ENCODE measurements at places on chromosomes 16 and 17.

GRCh38 chr17:65697661-65698060, 136.2 kb upstream of the AXIN2 start:
- DNase-seq, result no peak

- peak; percentile 62 for DNase-seq
These were observed 245.9 kb downstream of the XYLT1 start for GRCh38 chr16:17224879-17225281.

DNA sequence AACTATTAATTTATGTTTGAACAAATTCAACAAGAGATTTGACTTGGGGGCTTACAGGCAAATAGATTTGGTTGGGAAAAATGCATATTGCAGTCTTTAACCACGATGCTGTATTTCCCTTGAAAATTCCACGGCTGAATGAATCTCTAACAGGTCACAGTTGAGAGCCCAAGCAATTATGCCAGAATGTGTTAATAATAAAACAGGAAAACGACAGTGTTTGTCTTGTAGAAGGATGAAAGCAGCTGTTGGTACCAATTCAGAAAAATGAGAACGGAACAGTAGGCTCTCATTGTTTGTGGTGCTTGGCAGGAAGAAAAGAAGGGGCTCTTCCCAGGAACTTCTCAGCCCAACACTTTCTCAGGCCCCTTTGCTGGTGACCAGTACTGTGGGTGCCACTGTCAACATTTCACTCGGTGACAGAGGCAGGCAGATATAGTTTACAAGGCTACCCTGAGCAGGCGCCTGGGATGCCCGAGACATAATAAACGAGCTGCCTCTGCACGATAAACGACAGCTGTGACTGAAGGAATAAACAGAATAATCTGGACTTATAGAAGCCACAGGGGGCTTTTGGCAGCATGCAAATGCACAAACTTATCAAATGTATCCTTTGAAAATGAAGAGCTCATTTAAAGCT, 387.1 kb downstream of the HS3ST4 start:
- DNase-seq, result no peak

GRCh38 chr16:55113210-55113609, 182.5 kb downstream of the IRX5 start:
- DNase-seq, result no peak

GRCh38 chr17:31008374-31009041, 37.7 kb downstream of the RNF135 start:
- DNase-seq, result peak; percentile 50

DNA sequence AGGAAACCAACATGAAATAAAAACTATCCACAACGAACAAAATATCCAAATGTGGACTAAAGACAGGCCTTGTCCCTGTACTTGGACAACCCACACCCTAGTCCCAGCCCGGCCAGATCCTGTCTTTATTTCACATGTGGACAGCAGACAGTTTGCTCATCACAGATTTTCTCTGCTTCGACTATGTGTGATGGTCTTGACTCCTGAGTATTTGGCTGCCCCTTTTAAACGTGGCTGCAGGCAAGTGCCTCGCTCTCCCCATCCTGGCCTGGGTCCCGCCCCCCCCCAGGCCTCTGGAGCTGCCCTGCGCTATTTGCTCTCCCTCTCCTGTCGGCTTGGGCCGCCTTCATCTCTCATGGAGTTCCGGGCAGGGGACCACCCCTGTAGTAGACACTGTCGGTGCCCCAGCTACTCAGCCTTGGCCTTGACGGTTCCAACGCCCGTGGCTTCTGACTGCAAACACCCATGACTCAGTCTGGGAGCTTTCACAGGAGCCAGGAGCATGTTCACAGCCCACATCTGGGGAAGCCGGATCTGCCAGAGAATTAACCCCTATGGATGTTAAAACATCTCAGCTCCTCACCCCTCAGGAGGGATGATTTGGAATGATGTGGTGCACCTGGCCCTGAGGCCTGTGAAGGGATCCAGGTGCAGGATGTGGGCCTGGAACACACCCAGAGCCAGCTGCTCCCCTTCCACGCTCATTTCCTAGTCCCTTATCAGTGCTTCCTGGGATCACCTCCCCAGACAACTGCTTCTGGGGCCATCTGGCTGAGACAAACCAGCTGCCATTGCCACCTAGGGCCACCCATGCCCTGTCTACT, 229.7 kb upstream of the RPL38 start:
- no peak for DNase-seq

GRCh38 chr17:38632334-38632733, 26.6 kb upstream of the SRCIN1 start:
- no peak for DNase-seq

- DNase-seq, result no peak
These were observed 61.0 kb upstream of the ELAC2 start for GRCh38 chr17:13078591-13079385.

GRCh38 chr17:31226950-31227349, 70.1 kb downstream of the OMG start:
- DNase-seq, result no peak

GRCh38 chr17:48490451-48490892, 40.3 kb downstream of the HOXB1 start:
- no peak for DNase-seq

DNA sequence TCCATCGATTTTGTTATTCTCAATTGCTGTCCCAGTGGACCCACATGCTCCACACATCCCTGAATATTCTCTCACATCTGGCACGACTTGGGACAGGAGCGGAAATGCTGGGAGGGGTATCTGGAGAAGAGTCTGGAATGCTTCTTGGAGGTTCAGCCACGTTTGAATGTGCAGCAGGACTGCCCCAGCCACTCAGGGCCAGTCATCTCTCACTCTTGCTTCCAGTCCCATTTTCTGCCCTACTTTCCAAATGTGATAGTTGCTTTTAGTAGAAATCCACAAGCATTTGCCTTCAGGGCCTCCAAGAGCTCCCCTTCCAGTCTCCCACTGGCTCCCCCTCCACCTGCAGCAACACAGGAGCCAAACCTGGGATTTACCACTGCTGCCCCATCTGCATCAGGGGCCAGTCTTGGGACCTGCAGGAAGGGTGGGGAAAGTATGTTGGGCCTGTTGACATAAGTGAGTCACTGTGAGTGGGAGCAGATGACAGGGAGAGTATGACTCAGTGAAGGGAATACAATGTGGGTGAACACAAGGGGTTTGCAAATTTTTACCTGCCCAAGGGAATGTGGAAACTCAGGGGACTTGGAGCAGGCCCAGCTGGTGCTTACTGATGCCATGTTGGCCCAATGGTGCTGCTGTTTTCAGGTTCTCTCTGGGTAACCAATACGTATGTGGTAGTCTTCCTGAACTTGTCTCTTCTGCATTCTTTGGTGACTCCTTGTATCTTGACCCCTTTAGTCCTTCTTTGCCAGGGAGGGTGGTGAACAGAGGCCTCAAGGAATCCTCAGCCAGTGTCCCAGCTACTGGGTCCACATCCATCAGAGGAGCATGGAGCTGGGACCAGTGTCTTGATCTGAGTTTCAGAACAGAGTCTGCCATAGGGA, 78.8 kb upstream of the CRHR1 start:
- DNase-seq, result no peak

DNA sequence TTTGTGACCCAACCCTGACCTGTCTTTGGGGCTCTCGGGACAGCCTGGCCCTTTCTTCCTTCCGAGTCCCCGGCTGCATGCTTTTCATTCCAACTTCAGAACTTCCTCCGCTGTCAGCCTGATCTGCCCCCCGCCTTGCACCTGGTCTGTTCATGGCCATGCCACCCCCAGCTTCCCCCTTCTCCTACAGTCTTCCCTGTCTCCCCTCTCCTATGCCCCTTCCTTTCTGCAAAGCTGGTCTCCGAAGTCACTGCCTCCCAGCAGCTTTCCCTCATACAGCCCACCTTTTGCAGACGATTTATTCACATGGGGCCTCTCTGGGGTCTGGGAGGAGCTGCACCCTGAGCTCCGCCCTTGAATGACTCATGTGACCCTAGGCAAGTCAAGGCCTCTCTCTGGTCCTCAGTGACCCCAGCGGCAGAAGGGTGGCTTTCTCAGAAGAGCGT, 47.1 kb upstream of the SDK2 start:
- no peak for DNase-seq

DNA sequence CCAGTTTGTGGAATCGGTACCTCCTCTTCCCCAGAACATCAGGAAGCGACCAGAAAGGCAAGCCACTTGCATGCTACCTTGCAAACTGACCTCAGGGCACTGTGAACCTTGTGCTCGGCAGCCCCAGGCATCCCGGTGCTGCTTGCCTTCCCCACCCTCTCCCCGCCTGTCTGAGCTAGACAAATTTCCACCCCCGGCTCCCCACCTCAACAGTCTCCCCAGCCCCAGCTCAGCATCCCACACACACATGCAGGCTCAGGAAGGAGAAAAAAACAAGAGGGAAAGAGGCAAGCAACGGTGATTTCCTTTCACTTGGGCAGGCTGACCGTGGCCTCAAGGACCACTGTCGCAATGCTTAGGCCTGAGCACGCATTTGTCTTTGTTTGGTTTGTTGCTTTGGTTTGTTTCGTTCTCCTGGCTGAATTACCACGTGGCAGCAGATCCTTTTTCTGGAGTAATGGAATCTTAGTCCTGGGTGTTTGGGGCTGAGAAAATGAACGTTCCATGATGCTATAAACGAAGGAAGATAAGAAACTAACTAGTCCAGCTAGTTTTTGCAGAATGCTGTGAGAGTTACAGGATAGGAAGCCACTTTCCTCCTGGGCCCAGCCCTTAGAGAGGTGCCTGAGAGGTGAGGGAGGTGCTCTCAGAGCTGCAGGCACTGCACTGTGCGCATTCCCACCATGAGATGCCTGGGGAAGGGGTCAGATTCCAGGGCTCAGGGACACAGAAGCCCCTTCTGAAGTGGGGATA, 27.9 kb downstream of the SDK2 start:
- DNase-seq, result no peak

DNA sequence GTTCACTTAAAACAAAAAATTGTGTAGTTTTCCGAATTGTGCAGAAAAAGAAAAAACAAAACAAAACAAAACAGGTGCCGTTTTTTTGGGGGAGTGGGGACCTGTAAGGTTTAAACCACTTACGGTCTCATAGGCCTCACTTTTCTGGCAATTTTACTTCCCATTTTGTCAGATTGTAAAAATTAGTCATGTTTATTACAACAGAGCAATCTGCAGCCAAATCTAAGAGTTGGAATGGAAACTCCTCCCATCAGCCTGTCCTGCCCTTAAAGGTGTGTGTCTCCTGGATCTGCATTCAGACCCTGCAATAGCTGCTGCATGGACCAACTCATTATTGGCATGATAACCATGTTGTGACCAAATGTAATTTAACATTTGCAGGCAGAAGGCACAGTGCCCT, 8.2 kb upstream of the SALL1 start:
- no peak for DNase-seq

DNA sequence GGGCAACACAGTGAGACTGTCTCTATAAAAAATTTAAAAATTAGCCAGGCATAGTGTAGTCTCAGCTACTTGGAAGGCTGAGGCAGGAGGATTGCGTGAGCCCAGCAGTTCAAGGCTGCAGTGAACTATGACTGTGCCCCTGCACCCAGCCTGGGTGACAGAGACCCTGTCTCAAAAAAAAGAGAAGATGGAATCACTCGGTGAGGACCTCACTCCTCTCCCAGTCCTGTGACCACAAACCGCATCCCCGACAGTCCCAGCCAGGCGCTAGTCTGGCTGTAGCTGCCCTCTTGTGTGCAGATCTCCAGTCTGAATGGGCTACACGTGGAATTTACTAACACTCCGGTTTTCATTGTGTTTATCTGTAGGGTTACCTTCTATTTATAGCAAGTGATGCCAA, 11.1 kb downstream of the DEXI start:
- DNase-seq, result no peak

GRCh38 chr16:3020247-3020603, at the start of gene TNFRSF12A:
Gene TNFRSF12A, plus strand, starts transcription at chr16:3020368. Its CDS starts 30 bp downstream, at chr16:3020398.
- DNase-seq, result peak; percentile 80

DNA sequence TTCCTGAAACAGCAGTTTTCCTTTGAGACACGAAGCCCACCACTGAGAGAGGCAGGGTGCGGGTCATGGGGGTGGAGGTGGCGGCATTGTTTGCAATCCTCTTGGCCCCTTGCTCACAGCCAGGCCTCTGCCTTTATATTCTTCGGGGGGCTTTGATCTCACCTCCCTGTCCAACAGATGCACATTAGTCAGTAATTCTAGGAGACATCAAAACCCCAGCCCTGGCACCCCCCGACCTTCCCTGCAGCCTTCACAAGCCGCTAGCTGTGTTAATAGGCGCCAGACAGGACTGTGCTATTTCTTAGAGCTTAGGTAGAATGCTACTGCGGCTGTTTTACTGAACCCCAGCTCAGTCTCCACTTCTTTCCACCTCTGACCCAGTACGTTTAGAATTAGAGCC, 212.6 kb downstream of the RBFOX1 start:
- no peak for DNase-seq

GRCh38 chr17:7703584-7704479, 1.2 kb upstream of the EFNB3 start:
- no peak for DNase-seq

DNA sequence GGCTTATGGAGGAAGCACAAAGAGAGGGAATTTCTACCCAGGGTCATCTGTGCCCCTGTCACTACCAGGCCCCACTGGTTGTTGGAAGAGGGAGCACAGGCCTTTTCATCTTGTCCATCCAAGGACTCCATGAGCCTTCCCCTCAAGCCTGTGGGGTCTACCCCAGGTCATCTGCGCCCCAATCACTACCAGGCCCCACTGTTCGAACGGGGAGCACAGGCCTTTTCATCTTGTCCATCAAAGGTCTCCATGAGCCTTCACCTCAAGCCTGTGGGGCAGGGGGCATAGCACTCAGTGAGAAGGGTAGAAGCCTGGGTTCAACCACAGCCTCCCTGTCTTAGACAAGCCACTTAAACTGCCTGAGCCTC, 101.5 kb upstream of the CDH5 start:
- DNase-seq, result no peak

- DNase-seq, result peak; percentile 23
These were observed 35.7 kb upstream of the GNA13 start for GRCh38 chr17:65092262-65092661.

- no peak for DNase-seq
These were observed 169.4 kb downstream of the SNX29 start for GRCh38 chr16:12145918-12146317.

- DNase-seq, result no peak
These were observed 3.4 kb upstream of the SEC14L5 start for GRCh38 chr16:4954714-4955113.

- peak; percentile 44 for DNase-seq
These were observed 129.6 kb downstream of the MRM1 start for GRCh38 chr17:36730857-36731490.

DNA sequence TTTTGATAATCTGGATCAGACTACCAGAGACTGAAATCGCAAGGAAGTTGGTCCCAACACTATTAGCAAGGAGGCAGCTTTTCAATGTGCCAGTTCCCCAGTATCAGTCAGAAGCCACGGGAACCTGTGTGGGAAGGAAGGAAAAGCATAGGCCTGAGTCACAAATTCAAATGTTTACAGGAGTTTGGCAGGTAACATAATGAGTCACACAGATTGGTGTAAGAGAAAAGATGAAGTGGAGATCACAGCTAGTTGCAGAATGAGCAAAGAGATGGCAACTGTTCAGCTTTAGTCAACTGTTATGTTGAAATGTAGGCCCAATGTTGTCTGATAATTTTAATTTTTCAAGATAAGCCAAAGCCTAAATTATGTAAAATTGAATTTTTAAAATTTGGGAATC, 28.1 kb upstream of the ITGA2B start:
- DNase-seq, result no peak

GRCh38 chr16:29811896-29812665, at the start of gene PRRT2:
Gene PRRT2, plus strand, starts transcription at chr16:29812193. Its CDS starts 862 bp downstream, at chr16:29813055.
- DNase-seq, result no peak

GRCh38 chr17:46003907-46004748, 5.1 kb downstream of the STH start:
- DNase-seq, result peak; percentile 34

- no peak for DNase-seq
These were observed 147.9 kb upstream of the NOL11 start for GRCh38 chr17:67569873-67570272.
